ENCODE measurements at places on chromosomes 12 and 14.

- no peak for DNase-seq
These were observed 4.4 kb downstream of the AMHR2 start for GRCh38 chr12:53427905-53428594.

- DNase-seq, result no peak
These were observed 286.5 kb downstream of the SOX5 start for GRCh38 chr12:23662966-23663365.

DNA sequence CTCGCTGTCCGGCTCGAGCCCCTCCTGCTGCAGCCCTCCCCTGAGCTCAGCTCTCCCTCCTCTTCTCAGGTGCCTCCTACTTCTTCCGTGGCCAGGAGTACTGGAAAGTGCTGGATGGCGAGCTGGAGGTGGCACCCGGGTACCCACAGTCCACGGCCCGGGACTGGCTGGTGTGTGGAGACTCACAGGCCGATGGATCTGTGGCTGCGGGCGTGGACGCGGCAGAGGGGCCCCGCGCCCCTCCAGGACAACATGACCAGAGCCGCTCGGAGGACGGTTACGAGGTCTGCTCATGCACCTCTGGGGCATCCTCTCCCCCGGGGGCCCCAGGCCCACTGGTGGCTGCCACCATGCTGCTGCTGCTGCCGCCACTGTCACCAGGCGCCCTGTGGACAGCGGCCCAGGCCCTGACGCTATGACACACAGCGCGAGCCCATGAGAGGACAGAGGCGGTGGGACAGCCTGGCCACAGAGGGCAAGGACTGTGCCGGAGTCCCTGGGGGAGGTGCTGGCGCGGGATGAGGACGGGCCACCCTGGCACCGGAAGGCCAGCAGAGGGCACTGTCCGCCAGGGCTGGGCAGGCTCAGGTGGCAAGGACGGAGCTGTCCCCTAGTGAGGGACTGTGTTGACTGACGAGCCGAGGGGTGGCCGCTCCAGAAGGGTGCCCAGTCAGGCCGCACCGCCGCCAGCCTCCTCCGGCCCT lies 22.8 kb downstream of the MMP17 start:
- peak; percentile 14 for DNase-seq

DNA sequence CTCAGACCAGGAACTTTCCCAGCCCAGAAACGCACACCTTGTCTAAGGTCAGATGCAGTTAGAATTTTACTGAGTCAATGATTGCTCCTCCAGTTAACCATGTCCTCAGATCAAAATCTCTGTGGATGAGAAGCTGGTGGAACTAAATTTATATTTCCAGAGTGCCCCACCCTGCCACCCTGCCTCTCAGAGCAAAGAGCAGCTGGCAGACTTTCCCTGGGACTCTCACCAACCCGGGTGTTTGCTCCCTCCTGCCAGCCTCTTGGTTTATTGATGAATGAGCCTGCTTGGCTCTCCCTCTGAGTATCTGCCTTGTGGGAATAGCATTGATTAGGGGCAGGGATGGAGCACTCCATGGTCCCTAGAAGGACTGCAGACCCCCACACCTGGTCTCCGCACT lies 5.9 kb upstream of the KRT1 start:
- DNase-seq, result no peak

DNA sequence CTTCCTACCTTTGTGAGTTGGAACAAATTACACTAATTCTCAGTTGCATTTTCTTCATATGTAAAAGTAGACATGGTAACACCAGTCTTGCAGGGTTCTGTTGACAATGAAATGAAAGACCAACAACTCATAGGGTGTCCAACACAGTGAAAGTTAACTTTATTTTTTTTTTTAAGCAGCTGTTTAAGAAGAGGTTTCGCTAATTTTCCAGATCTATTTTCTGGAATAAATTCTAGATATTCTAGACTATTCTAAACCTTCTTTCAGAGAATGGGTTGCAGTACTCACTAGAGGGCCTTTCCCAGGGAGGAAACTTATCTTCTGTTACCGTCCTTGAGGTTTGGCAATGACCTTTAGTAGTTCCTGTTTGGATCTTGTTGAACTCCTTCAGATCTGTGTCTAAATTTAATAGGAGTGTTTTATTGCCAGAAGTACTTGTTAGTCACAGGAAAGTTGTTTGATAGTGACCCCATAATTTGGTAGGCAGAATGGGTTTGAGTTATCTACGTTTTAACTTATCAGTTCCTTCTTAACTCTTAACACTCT lies 2.8 kb upstream of the ART4 start:
- DNase-seq, result no peak

- no peak for DNase-seq
These were observed 28.3 kb downstream of the TMPO start for GRCh38 chr12:98543701-98544100.

- no peak for DNase-seq
These were observed 450.7 kb downstream of the AEBP2 start for GRCh38 chr12:19890024-19890423.

DNA sequence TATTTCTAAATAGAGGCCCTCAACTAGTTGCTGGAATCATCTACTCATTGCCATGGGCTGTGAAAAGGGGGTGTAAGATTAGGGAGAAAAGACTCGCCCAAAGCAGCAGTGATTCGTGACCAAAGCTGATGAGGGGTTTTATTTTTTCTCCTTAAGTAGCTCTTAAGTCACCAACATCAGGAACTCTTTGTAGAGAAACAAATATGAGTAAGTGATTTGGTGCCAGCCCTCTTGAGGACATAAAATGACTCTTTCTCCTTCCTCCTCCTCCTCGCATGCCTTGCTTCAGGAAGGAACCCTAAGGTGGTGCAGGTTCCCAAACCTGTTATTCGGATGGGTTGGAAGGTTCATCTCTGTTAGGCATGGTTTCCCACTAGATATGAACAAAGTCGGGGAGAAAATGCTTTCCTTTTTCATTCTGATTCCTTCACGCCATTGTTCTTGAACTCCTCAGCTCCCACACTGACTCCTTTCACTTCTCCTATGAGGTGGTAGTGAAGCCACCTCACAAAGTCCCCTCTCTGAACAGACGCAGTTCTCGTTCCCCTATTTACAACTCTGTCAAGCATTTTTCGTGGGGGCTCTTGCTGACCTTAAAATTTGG lies 113.4 kb downstream of the ETV6 start:
- DNase-seq, result no peak

- DNase-seq, result no peak
These were observed 97.5 kb downstream of the CRACR2A start for GRCh38 chr12:3655328-3655900.

GRCh38 chr12:107558141-107558815 lies 127.3 kb upstream of the PWP1 start:
- DNase-seq, result no peak

- no peak for DNase-seq
These were observed 546.2 kb upstream of the FOXG1 start for GRCh38 chr14:28220391-28220790.

GRCh38 chr12:40144023-40144422 lies 38.1 kb upstream of the SLC2A13 start:
- peak; percentile 11 for DNase-seq

- peak; percentile 69 for DNase-seq
These were observed 22.8 kb upstream of the CEBPE start for GRCh38 chr14:23141706-23142444.
